ENCODE measurements at places on chromosomes 5 and 9.

DNA sequence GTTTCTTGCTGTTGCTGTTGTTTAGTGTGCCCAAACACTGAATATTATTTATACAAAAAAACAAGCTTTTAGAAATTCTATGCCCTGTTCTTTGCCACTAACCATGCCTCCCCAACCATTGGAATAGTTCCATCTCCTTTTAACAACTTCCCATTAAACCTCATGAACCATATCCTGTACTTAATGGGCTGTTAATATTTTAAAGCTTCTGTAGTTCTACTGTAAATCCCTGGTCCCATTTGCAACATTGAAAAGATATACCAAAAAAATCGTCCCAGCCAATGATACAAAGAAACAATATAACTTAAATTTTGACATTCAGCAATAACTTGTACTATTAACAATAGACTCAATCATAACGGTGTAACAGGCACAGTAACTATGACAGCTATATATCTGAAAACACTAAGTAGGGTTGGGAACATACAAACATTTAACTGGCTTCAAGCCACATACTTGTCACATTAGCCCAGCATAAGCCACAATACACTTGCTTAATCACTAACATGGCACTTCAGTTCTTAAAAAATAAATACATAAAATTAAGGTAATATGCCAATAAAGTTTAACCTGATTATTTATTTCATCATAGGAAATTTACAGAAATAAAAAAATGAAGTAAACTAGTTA is 86.1 kb downstream of the ADAMTS6 start:
- DNase-seq = no peak

DNA sequence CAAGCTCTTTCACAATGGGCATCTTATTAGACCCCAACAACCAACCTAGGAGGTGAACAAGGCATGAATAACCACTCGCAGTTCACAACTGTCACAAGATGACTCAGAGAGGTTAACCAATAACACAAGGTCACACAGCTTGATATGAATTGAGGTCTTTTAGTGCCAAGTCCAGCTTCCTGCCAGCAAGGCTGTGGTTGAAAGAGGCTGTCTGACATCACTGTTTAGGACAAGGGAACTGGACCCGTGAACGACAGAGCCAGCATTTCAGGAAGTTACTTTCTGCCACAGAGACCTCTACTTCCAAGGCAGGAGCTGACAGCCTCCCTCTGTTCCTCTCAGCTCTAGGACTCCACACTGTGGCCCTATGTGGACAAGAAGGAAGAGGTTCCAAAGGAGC is 53.4 kb upstream of the ALDH1B1 start:
- DNase-seq = no peak

- no peak for DNase-seq
Measured at GRCh38 chr5:162684145-162684544, 616.6 kb downstream of the GABRG2 start.

GRCh38 chr9:135252980-135253304 is 165.5 kb downstream of the OLFM1 start:
- DNase-seq = no peak

DNA sequence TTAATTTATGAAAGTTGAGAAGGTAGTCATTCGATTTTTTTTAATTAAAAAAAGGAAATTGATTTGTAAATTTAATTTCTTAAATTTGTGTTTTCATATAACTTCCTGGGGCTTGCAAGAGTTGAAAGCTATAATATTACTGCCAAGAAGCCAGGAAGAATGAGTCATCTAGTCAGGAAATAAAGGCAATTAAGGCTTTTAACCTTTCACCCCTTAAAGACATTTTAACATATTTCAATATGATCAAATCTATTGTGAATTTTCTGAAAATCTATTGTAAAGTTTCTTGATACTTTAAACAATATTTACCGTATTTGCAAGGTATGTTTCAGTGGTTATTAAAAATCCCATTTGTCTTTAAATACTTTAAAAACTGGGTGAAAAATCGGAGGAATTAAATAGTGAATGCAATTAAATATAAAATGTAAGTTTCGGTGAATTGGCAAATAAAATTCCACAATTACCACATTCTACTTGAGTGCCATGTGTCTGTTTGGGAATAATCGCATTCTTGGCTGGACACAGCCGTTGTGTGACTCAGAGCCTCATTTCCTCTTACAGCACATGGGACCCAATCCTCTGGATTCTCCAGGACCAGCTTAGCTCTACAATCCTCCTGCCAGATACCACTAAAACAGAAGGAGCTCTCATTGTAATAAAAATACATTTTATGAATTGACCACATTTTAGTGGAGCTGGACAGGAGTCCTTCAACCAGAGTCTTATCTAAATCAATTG is 310.7 kb downstream of the HCN1 start:
- DNase-seq = no peak

DNA sequence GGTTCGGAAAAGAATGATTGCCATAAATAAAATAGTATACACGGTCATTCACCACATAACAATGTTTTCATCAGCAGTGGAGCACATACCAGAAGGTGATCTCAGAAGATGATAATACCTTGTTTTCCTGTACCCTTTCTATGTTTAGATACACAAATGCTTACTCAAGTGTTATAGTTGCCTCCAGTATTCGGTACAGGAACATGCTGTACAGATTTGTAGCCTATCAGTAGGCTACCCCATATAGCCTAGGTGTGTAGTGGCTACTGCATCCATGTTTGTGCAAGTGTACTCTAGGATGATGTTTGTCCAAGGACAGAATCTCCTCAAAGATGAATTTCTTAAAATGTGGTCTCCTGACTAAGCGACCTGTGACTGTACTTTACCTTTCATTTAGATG is 59.2 kb downstream of the ICE1 start:
- no peak for DNase-seq

DNA sequence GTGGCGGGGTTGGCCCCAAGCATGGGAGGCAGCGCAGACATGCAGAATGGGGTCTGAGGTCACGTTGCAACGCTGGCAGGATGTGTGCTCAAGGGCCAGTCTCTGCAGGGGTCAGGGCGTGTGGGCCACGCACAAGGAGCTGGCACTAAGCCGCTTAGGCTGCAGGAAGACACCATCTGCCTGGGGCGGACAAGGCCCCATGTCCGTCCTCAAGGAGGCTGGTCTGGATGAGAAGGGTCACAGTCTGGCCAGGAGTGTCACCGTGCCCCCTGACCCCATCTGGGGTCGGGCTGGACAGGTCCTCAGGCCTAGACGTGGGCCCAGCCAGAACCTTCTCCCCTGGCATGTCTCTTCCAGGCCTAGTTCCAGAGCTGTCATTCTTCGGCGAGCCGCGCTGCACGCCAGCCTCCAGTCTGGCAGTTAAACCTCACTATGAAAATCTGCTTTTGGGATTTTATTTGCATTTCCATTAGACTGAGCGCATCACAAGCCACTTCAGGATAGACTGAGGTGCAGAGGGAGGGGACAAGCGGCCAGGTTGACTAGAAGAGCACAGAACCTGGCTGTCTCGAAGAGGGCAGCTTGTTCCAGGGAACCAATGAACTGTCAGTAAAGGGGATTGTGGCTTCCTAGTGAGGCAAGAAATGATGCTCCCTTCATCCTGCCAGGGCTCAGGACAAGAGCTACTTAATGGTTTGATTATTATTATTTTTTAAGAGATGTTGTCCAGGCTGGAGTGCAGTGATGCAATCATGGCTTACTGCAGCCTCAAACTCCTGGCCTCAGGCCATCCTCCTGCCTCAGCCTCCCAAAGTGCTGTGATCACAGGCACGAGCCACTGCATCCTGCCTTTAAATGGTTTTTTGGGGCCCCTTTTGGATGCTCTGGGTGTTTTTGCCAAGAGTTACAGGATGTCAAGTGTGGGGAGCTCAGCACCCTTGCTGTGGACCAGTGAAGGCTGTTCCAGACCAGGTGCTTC is 4.3 kb downstream of the BRD3OS start:
- DNase-seq = no peak

DNA sequence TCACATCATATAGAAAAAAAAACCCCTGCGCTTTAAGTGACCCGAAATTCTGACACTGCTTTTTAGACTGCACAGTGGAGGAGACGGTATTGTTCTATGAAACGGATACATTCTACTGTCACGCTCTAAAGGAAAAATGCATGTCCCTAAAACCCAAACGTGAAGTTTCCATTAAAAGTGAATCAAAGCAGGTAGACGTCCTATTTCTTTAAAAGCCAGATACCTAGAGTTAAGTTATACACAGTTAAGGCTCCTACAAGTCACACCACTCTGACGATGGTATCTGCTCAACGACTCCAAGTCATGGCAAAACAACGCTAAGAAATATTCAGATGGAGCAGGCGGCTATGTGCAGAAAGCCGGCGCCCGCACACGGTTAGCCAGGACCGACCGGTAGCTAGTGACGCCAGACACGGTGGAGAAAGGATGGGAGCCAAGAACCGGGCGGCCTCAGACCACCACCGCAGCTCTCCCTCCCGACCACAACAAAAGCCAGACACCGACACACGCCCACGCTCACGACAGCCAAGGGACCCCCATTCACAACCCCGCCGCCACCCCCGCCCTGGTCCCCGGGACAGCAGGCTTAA is 734 bp downstream of the SKP1 start:
- DNase-seq = no peak

GRCh38 chr5:141507387-141508091 is 18.7 kb downstream of the PCDHGC5 start:
- DNase-seq = peak; percentile 80

GRCh38 chr5:139251695-139252288 is 41.7 kb upstream of the MATR3 start:
- DNase-seq = no peak

DNA sequence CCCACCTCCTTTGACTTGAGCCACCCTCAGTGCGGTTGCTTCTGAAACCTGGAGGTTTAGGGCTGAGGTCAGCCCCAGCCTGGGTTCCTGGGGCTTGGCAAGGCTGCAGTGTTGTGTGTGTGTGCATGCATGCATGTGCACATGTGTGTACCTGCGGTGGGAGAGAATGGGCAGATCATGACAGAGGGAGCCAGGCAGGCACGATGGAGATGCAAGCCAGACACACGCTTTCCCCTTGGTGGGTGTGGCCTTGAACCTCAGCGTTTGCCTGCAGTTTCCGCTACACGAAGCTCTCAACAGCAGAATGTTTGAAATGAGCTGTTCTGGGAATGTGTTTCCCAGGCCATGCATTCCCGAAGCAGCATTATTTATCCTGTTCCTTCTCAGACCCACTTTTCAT is 65.9 kb upstream of the RAPGEF1 start:
- DNase-seq = no peak

GRCh38 chr5:145908206-145908960 is 28.0 kb upstream of the SH3RF2 start:
- DNase-seq = no peak

DNA sequence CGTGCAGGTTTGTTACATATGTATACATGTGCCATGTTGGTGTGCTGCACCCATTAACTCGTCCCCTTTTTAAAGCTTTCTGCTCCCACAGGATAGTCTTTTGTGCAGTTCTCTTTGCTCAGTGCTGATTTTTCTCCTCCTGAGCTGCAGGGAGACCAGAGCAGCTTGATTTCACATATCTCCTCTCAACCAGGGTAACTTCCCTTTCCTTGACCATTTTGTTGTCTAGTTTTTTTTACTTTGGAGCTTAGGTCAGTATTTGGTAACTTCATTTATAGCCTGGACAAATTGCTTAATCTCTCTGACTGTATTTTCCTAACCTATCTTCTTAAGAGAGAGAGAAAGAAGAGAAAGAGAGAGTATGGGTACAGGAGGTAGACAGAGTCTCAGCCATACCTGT is 137.1 kb upstream of the ZNF366 start:
- DNase-seq = no peak

DNA sequence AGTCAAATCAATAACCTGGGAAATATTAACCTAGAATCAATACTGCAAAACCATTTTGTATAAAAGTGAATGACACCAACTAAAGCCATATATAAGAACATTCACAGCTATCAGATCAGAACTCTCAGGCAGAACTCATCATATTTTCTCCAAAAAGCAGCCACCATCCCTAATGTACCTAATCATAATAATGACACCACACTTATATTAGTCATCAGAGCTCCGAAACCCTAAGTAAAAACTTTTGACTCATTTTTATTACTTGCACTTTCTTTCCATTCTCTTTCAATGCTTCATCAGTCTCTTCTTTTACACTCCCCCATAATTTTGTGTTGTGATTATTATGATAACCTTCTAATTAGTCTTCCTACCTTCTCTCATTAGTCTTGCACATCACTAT is 45.3 kb downstream of the INSL6 start:
- DNase-seq = no peak

- no peak for DNase-seq
Measured at GRCh38 chr9:37775216-37775919, 9.5 kb downstream of the EXOSC3 start.

GRCh38 chr5:91103353-91104061 is 279.6 kb downstream of the ARRDC3 start:
- no peak for DNase-seq

DNA sequence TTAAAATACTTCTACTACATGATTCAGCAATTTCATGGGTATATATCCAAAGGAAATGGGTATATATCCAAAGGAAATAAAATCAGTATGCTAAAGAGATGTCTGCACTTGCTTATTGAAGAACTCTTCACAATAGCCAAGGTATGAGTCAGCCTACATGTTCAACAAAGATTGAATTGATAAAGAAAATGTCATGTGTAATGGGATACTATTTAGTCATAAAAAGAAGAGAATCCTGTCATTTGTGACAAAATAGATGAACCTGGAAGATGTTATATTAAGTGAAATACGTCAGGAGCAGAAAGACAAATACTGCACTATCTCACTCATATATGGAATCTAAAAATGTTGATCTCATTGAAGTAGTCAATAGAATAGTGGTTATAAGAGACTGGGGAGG is 944.5 kb upstream of the CTNND2 start:
- DNase-seq = no peak

DNA sequence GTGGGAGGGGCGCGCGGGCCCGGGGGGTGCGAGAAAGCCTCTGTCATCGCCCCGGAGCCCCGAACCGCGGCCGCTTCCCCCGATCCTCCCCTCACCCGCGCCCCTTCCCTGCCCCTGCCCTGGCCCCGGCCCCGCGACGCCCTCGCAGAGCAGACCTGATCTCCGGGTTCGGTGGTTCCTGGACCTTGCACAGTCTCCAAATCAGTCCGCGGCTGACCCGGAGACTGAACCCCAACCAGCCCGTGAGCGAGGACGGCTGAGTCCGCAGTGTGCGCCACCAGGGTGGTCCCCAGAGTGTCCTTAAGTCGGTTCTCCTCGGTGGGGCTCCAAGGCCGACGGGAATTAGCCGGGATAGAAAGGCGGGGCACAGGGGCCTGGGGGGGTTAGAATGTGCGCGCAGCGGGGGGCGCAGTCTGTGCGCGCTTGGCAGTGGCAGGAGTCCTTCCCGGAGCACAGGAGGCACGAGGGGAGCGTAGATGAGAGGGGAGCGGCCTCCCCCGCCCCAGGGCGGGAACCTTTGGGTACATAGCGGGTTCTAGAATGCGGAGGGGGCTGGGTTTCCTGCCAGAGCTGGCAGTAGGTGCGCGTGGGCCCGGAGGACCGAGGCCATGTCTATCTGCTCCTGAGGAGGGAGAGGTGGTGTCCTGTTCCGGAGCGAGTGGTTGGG is 779 bp downstream of the PKN3 start:
- DNase-seq = no peak

- DNase-seq = no peak
Measured at GRCh38 chr9:126043681-126044080, 282.9 kb upstream of the MVB12B start.

- no peak for DNase-seq
Measured at GRCh38 chr9:119005162-119005561, 364.1 kb downstream of the BRINP1 start.
